ENCODE measurements at places on chromosomes 2 and 18.

GRCh38 chr2:213757525-213757924 is 473.3 kb downstream of the SPAG16 start:
- DNase-seq = no peak

DNA sequence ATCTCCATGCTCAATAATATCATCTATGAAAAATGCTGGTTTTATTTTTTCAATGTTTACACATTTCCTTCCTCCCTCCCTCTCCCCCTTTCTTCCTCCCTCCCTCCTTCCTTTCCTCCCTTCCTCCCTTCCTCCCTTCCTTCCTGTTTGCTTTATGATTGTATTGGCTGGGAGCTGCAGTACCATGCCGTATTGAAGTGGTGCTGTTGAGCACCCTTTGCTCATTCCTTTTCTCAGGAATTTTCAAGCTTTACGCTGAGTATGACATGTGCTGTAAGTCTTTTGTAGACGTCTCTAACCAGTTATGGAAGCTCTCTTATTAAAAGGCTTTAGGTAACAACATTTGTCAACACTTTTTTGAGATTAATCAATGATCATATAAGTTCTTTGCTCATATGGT is 100.4 kb downstream of the SNTG2 start:
- DNase-seq = no peak

- DNase-seq = no peak
Observed at GRCh38 chr2:30871980-30872789, 64.9 kb upstream of the CAPN13 start.

- DNase-seq = no peak
Observed at GRCh38 chr2:42494355-42495233, 812 bp upstream of the KCNG3 start.

GRCh38 chr2:134976074-134976702 is 57.6 kb downstream of the CCNT2 start:
- DNase-seq = no peak

GRCh38 chr18:78069784-78070664 is 820.4 kb downstream of the GALR1 start:
- DNase-seq = no peak

DNA sequence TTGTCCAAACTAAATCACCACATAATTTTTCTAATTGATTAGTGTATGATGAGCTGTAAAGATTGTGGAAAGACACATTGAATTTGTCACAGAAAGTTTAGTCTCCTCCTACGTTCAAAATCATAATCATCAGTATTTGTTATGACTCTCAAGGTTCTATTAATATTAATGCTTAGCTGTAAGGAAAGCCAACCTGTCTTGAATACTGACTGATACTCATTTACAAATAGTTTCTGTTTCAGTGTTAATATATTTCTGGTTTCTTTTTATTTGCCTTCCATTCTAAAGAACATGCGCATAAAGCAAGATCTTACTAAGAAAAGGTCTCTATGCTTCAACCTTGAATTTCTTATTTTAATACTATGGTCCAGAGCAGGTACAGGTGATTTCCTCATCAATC is 55.1 kb downstream of the CPS1 start:
- no peak for DNase-seq

DNA sequence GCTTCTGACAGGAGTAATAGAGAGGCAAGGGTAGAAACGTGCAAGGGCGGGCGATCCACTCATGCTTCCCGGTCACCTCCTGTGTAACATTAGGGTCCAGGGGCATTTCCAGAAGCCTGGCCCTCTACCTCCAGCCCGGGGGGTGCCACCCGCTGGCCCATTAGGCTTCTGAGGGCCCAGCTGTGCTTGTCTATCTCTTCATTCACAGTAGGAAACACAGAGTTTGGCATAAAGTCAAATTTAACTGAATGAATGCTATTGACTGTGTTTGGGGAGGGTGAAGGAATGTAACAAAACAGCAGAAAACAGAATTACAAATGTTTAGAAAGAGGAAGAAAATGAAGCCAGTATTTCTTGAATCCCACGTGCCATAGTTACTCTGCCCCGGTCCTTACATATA is 112.4 kb upstream of the SLC66A3 start:
- no peak for DNase-seq

- DNase-seq = no peak
Observed at GRCh38 chr2:6524691-6525474, 340.8 kb downstream of the CMPK2 start.

GRCh38 chr18:59054496-59055287 is 85.0 kb upstream of the SEC11C start:
- DNase-seq = no peak

- DNase-seq = no peak
Observed at GRCh38 chr2:29000481-29000880, 19.4 kb downstream of the TOGARAM2 start.

- DNase-seq = no peak
Observed at GRCh38 chr18:74479486-74480148, 16.5 kb upstream of the CNDP2 start.

DNA sequence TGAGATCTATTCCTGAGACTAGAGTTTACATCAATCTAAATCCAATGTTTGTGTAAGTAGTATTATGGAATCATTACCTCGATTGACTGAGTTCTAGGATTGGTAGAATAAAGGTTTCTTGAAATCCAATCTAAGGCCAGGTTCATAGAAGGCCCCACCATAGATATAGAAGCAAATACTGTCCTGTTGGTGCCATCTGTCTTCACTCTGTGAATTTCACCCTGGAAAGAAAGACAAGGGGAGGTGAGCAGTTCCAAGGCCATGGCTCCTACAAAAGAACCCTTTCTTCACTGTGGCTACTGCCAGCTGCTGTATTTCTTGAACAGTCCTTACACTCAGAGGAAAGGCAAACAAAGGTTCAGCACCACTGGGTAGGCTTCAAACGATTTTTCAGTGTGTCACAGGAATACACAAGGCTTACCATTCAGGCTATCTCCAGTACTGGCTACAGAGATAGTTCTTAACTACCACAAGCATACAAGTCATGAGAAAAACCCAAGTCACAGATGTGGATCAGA is 137.0 kb downstream of the LRP2 start:
- no peak for DNase-seq

DNA sequence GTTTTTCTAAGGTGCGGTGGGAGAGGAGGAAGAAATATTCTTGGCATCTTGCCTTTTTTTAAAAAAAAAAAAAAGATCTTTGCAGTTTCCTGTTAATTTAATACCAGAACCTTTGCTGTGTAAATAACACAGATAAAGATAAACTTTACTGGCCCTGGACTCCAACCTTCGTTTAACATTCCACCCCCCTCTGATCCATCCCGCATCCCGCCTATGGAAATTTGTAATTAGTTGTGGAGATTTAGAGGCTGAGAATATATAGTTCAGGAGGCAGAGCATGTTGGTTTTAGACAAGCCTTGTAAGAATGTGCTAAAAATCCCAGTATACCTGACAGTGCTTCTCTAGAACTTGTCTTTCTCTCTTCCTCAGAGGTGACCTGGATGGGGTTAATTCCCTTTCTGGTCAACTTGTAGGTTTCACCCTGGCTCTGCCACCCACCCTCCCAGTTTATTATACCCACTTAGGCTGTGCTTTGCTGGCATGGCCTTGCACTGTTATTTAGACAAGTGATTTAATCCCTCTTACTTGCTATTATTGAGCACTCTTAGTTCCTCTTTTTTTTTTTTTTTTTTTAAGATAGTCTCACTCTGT is 2.9 kb upstream of the C2orf72 start:
- DNase-seq = no peak

DNA sequence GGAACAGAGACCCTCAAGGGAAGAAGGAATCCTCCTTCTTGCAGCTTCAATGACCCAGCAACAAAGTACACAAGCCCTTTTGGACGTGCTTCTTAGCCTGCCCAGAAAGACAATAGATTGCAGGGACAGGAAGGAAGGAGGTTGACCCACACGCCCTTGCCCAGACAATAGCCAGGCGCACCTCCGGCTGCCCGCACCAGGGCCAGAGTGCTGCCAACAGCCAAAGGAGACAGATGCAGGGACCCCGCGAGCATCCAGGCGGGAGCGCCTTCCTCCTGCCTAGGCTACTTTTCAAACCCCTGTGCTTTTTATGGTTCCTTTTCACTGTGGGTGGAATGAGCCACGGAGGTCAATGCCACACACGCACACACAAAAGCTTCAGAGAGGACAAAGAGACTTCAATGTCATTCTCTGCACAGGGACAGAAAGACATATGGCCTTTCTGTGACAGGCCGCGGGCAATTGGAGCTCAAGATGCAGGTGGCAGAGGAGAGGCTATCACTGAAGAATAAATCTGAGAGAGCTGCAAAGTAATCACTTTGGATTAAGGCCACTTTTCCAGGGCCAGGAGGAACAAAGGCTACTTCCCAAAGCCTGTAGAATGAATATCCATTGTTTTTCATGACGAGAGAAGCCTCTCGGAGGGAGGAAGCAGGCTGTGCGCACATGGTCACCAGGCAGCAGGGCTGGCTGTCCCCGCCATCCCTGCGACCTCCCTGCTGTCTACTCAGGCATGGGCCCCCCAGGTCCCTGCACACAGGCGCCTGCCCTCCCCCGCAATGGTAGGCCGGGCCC is 300.6 kb downstream of the EIPR1 start:
- no peak for DNase-seq

DNA sequence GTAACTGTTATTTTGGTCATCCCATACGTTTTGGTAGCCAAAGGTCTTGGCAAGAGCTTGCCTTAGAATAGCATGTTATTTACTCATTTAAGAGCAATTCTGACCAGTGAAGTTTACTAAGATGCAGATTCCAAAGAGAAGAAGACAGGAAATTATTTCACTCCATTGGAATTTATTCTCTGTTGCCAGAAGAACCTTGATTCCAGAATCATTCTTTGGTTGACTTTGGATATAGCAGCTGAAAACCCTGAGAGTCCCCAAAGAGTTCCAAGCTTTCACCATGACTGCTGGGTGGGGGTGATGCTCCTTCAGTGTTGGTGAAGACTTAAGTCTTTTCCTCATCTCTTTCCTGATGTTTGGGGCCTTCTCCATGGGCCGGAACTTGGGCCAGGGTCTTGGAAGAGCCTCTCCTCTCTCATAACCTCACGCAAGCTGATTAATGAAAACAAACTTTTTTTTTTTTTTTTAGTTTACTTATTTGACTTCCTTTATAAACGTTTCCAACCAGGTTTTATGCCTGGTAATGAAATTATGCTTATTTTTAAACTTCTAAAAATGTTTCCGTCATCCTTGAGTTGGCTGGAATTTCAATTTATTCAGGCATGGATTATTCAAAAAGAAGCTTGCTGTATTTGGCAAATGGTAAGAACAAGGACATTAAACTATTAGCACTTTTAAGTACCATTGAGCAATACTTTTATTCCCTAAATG is 192.0 kb downstream of the MTX2 start:
- no peak for DNase-seq

GRCh38 chr2:65974067-65974723 is 460.7 kb upstream of the MEIS1 start:
- no peak for DNase-seq

- DNase-seq = no peak
Observed at GRCh38 chr18:48488388-48488850, 50.4 kb upstream of the CTIF start.

DNA sequence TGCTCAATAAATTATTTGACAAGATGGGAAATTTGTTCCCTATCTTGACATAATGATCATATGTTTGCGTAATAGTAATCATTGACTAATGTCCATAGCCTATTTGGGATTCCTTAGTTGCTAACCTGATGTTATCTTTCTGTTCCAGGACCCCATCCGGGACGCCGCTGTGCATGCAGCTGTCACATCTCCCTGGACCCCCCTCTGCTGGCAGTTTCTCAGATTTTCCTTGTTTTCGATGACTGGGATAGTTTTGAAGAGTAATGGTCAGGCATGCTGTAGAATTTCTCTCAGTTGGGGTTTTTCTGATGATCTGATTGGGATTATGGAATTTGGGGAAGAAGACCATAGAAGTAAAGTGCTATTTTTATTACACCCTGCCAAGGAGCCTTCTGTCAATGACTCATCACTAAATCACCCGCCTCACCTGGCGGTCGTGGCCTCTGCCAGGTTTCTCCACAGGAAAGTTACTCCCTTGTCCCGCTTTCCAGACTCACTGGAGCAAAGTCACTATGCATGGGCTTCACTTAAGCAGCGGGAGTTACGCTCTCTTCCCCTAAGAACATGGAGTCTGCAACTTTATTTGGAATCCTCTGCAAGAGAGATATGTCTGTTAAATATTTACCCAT is 19.9 kb upstream of the TMEM18 start:
- DNase-seq = no peak

DNA sequence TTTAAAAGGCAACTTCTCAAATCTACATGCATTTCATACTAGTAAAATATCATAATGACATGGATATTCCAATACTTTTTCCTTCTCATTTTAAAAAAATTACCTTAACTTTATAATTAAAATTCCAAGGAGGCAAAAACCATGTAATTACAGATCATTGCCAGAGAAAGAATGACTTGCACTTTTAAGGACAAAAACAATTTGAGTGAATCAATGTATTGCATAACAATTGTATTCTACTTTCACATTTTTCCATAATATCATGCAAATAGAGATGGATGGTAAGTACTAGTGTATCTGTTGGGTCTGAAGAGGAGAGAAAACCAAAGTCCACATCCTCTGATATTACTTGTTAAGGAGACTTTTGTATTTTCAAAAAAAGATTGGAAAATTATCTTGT is 89.5 kb upstream of the NCK2 start:
- no peak for DNase-seq

DNA sequence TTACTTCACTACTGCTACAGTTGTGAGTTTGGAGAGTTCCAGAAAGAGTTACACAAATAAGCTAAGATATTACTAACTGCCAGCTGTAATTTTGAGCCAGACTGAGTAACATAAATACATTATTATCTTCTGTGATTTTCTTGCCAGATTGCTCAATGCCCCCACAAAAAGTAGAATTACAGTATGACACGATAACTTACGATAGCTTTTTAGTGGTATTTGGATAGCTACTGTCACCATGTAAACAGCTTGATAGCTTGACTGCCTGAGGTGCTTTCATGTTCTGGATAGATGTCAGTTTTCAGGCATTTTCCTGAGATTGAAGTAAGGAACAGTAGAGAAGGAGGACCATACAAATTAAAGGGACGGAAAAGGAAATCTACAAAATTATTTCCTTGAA is 533.3 kb downstream of the SOCS6 start:
- no peak for DNase-seq

- no peak for DNase-seq
Observed at GRCh38 chr18:10973567-10974203, 175.7 kb downstream of the PIEZO2 start.

DNA sequence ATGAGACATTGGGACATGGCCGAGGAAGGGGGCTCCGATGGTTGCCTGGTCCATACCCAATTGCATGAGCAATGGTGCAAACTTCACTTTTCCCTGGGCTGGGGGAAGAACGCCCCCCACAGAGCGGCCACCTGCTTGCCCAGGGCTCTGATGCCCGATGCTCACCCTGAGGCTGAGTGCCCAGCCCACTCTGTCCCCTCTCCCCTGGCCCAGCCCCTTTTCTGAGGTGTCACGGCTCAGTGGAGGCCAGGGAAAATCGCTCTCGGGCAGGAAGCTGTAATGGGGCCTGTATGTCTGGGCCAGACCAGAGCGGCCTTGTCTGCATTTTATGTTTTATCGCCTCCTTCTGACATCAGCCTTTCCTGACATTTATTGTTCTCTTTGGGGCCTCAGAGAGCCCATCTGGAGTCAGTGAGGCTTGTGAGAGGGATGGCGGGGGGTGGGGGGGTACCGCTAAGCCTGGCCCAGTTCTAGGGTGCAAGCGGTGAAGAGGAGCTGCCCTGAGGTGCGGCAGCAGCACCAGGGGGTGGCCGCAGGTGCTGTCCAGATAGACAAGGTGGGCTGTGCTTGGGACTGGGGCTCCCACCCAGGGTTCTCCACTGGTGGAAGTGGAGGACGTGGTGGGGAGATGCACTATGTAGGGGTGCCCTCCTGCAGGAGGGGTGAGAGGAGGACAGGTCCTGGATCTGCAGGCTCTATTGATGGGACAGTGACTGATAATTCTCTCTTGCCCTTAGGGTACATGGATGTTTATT is 46.2 kb downstream of the INHBB start:
- DNase-seq = no peak

- no peak for DNase-seq
Observed at GRCh38 chr18:25250474-25250851, 101.5 kb downstream of the ZNF521 start.
